ENCODE measurements at places on chromosomes 11 and 22.

- no peak for DNase-seq
Observed at GRCh38 chr22:44561139-44561840, 63.3 kb upstream of the RTL6 start.

- no peak for DNase-seq
Observed at GRCh38 chr11:1030556-1030955, 6.0 kb downstream of the MUC6 start.

- no peak for DNase-seq
Observed at GRCh38 chr11:116086426-116086825, 582.2 kb upstream of the CADM1 start.

DNA sequence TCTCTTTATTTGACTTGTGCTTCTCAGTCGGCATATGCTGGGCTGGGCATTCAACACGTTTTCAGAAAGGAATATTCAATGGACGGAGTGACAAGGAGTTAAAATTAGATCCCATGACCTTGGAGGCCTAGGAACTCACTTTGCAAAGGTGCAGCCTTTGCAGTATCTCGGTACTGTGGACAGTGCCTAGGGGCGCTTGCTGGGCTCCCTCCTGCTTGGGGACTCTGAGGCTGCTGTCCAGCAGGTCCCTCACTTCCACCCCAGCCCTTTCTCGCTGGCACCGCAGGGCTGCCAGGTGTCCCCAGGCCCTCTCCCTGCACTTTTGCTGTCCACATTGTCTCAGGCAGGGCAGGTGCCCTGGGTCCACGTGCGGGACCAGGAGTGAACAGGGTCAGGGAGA is 255.5 kb upstream of the B3GAT1 start:
- DNase-seq = no peak

GRCh38 chr11:60393016-60393415 is 3.2 kb upstream of the MS4A14 start:
- no peak for DNase-seq

- no peak for DNase-seq
Observed at GRCh38 chr11:13311570-13311969, 34.0 kb downstream of the BMAL1 start.

DNA sequence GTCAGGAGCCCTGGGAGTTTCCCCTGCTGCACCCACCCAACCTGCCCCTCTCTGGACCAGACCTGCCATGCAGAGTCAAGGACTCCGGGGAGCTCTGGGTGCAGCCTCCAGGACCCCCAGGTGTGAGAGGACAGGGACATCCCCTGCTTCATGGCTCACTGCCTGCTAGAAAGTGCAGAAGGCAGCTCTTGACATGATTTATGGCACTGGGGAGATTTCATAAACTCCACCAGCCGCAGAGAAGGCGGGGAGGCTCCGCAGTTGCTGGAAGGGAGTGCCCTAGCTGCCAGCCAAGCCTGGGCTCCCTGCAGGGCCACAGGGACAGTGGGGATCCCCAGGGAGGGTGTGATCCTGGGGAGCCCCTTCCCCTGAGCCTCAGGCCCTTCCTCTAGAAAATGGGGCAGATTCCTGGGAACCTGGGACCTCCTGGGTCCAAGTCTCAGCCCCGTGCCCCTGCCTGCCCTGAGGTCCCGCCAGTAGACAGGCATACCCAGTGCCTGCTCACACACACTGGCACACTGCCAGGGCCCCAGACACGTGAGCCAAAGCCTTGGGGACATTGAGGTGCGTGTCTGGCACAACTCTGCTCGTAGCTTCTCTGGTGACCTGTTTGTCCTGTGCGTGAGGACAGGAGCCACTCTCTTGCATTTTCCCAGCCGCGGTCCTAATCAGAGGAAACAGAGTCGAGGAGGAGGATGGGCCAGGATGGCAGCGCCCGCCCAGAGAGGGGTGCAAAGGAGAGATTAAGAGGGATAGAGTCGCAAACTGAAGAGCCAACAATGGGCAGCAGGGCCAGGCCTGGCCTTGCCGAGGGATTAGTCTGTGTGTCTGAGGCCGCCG is 13.8 kb downstream of the CABP7 start:
- peak; percentile 33 for DNase-seq

DNA sequence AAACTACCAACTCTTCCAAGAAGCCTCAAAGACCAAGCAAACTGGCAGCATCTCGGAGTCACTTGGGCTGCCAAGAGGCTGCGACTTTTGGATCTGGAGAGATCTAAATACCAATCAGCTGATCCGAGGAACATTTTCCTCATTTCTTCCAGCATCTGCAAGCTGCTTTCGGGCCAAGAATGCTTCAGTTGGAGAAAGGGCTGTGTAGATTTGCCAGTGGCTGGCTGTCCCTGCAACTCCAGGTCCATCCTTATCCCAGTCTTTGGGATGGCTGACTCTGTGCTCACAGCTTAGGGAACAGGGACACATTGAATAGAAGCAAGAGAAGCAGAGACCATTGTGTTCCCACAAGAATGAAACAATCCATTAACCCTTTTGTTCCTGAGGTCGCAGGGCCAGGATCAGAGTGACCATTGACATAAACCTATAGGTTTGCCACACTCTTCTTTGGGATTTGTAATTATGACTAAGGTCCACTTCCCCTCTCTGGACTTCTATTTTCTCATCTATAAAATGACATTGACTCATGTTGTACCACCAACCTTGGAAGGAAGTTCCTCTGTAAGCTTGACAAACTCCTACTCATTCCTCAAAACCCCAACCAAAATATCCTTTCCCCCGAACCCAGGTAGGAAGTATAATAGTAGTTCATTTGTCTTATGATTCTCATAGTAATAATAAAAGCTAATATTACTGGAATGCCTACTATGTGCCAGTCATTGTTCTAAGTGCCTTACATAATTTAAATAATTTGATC is 340.8 kb downstream of the MN1 start:
- peak; percentile 18 for DNase-seq

GRCh38 chr11:46970913-46971625 is 34.5 kb downstream of the CSTPP1 start:
- no peak for DNase-seq

GRCh38 chr11:32563600-32563959 is 20.1 kb upstream of the EIF3M start:
- DNase-seq = no peak

DNA sequence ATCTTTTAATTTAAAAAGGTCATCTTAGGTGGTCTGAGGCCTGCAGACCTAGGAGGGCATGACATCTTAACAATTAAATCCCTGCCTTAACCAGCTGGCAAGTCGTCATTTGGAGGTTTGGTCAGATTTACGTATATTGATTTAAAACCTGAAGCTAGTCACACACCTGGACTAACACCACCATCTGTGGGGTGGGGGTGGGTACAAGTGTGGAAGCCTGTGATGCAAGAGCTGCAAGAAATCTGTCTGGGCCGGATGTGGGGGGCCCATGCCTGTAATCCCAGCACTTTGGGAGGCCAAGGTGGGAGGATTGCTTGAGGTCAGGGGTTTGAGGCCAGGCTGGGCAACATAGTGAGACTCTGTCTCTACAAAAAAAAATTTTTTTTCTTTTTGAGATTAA is 11.6 kb downstream of the CCDC87 start:
- no peak for DNase-seq

GRCh38 chr22:39994566-39995392 is at the start of gene FAM83F:
TSS of gene FAM83F (plus strand) at chr22:39994954. CDS start at chr22:39995043, 89 bp downstream.
- peak; percentile 81 for DNase-seq

- DNase-seq = no peak
Observed at GRCh38 chr22:20651286-20651685, 122.6 kb upstream of the SERPIND1 start.

DNA sequence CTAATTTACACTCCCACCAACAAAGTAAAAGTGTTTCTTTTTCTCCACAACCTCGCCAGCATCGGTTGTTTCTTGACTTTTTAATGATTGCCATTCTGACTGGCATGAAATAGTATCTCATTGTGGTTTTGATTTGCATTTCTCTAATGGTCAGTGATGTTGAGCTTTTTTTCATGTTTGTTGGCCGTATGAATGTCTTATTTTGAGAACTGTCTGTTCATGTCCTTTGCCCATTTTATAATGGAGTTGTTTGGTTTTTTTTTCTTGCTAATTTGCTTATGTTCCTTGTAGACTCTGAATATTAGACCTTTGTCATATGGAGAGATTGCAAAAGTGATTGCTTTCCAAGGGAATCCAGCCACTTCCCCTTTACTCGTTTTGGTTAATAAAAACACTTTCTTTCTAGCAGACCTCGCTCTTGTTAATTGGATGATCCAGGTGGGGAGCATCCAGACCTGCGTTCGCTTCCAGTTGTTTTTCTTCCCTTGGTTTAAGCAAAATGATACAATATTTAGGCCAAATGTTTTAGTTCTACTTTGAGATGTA is 17.1 kb upstream of the APOL4 start:
- no peak for DNase-seq
